ENCODE measurements at places on chromosomes 1 and 21.

DNA sequence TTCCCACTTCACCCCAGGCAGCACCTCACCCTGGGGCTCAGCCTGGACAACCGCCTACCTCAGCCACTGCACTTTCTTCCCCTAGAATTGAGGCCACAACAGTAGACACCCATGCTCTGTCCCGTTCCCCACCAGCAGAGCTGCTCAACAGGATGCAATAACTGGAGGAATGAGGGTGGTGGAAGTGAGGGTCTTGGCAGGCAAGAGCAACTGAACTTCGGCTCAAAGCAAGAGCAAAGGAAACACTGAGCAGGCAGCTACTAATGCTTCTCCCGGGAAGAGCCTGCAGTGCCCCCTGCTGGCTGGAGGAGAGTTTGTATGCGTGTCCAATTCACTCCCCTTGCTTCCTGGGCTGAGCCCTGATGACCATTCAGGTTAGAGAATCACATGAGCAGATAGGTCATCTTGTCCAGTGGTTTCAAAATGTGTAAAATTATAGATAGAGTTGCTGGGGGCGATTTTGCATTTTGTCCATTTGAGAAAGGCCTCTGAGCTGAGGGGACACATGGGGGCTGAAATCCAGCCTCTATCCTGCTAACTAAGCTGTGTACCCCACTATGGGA, 13.9 kb downstream of the NT5C1A start:
- DNase-seq, result peak; percentile 46

DNA sequence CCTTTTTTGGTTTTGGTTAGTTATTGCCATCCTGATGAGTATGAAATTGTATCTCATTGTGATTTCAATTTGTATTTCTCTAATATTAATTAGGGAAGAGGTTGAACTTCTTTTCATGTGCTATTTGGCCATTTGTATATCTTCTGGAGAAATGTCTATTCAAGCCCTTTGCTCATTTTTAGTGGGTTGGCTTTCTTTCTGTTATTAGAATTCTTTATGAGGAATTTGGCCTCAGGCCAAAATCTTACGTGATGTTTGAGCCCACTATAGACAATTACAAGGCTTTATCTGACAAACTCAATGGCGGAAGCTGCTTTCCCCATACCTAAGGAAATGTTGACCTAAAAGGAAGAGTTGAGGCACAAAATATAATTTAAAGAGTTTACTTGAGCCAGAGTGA, 32.9 kb downstream of the IVNS1ABP start:
- DNase-seq, result no peak

DNA sequence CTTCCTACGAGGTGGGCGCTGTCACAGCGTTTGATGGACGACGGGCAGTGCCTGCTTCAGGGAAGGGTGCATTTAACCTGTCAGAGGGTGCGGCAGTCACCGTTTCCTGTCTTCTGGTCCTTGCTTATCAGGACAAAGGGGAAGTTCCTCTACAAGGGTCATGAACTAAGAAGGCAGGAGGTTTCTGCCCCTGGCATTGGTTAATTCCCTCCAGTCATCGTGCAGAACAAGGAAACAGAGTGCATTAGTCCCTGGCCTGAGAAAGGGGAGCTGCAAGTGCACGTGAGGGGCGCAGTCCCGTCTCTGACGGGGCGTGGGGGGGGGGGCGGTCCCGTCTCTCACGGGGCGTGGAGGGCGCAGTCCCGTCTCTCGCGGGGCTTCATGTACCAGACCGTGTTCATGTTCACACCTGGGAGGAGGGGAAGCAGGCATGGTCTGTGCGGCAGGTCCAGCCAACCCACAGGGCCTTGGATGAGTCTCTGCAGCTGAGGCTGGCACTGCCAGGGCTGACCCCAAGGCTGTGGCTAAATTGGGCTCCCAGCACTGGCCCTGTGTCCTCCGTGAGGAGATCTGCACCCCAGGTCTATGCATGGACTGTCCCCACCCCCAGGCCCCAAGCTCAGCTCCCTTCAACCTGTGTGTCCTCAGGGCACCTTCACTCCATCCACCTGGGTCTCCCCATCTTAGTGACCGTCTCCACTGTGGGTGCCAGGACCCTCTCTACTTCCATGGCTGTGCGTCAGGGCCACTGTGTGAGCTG, 89.2 kb upstream of the COL6A1 start:
- DNase-seq, result no peak

GRCh38 chr1:12057382-12057781, 5.7 kb upstream of the TNFRSF8 start:
- no peak for DNase-seq

- no peak for DNase-seq
Observed at GRCh38 chr21:45768011-45768739, 124.7 kb downstream of the PCBP3 start.

GRCh38 chr1:167529829-167530474, 11.6 kb upstream of the CD247 start:
- DNase-seq, result no peak
